Left colon (tissue), 2 donors: ENCODE measurements at places on chromosomes 16 and 17.

GRCh38 chr17:13958773-13959172 lies 110.5 kb upstream of the COX10 start:
- DNase-seq, result no peak

GRCh38 chr17:78675316-78675616 lies 98.1 kb upstream of the DNAH17 start:
- no peak for DNase-seq

DNA sequence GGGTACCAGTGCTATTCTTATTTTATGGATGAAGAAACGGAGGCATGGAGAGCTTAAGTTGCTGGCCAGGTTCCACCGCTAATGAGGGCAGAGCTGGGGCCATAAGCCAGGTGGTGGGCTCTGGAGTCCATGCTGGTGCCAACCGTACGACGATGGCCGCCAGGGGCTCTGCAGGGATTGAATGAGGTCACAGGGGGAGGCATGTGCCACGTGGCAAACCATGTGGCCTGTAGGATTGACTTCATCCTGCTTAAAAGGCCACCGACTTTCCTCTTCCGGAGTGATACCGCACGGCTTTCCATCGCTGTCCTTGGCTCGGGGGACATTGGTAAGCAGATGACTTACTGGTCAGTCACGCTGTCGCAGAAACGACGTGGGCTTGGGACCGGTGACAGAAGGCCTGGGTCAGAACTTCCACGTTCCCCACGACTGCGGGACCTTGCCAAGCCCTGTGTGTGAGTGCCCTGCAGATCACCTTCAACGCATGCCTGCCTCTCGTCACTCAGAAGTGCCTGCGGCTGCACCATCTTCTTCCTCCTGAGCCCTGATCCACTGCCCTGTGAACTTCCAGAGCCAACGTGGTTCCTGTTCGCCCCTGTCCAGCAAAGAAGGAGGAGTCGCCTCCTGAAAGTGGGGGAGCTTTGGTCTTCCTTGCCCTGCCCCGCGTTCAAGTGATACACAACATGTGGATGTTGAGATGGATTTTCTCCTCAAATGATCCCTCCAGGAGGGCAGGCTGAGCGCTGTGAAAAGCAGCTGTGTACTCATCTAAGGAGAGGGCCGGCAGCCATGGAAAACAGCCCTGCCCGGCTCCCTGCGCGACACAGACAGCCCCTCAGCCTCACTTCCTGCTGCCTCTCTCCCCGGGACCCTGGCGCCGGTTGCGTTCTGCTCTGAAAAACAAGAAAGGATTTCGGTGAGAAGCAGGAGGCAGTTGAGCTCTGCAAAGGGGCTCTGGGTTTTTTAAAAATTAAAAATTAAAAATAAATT lies 176.7 kb downstream of the C16orf95 start:
- DNase-seq, result no peak

DNA sequence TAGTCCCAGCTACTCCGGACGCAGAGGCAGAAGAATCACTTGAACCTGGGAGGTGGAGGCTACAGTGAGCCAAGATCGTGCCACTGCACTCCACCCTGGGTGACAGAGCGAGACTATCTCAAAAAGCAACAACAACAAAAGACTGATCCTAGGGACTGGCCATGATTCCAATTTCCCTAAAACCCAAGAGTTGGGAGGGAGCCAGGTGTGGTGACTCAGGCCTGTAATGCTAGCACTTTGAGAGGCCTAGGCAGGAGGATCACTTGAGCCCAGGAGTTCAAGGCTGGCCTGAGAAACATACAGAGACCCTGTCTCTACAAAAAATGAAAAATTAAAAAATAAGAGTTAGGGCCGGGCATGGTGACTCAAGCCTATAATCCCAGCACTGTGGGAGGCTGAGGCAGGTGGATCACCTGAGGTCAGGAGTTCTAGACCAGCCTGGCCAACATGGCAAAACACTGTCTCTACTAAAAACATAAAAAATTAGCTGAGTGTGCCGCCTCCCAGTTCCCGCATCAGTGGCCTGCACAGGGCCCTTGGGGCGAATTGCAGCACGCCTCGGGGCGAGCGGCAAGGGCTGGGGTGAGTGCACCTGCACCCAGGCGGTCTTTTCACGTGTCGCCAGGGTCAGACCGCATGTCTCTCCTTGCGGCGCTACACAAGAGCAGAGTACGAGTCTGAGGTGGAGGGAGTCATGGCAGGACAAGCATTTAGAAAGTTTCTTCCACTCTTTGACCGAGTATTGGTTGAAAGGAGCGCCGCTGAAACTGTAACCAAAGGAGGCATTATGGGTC lies 40.8 kb downstream of the CDH3 start:
- no peak for DNase-seq

GRCh38 chr17:81422776-81423697 lies 27.8 kb downstream of the BAHCC1 start:
- peak; percentile 62 for DNase-seq

DNA sequence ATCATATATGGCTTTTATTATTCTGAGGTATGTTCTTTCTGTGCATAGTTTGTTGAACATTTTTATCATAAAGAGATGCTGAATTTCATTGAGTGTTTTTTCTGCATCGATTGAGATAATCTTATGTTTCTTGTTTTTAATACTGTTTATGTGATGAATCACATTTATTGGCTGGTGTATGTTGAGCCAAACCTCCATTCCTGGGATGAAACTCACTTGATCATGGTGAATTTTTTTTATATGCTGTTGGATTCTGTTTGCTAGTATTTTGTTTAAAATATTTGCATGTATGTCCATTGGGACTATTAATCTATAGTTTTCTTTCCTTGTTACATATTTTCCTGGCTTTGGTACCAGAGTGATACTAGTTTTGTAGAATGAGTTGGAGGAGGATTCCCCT lies 500.2 kb downstream of the CDH11 start:
- DNase-seq, result no peak

DNA sequence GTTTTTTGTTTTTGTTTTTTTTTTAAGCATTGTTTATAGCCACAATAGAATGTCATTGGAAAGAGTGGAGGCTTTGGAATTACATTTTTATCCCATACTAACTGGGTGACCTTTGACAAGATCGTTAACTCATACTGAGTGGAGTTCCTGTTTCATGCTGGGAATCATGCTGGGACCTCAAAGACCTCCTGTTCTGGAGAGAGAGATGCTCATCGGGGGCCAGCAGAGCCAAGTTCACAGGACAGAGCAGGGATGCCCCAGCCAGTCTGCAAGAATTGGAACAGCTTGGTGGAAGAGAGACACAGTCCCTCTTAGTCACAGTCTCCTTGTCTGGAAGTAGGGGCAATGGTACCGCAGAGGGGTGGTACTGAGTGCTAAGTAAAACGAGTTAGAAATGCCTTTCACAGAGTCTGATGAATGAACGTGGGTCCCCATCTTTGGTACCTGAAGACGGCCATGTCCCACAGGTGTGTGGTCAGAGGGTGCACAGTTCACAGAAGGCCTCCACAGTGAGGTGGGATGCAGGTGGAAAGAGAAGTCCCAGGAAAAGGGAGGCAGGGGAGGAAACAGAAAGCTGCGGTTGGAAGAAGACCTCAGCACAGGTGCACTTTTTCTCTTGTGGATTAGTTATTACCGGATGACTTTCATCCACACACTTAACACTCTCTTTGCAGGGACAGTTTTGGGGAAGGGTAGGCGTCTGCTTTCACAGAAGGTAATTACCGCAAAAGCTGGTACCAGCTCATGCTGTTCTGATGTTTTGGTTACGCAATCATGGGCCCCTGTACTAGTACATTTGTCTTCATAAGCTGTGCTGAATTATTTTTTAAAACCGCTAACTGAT lies 147.8 kb downstream of the PRKCA start:
- no peak for DNase-seq

DNA sequence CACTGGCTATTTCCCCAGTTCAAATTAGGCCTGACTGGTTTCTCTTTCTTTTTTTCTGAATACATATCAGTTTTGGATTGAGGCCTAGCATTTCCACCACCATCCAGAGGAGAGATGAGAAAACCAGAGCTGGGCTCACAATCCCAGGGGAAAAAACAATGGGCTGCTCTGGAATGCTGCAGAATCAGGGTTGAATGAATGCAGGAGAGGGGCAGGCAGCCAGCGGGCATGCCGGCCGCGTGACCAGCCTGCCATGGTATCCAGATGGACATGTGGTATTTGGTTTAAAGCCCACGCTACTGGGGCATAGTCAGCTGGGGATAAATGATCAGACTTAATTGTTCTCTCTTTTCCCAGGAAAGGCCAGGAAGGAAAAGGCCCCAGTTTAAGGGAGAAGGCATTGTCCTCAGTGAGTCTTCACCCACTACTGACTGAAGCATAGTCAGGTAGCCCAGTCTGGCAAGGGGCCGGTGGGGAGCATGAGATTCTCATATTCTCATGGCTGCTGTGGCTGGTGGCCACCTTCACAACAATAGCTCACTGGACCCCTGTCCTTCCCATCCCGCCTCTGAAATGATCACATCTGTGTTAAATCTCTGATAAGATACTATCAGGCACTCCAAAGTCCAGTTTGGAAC lies 38.7 kb upstream of the RHOT1 start:
- DNase-seq, result no peak

DNA sequence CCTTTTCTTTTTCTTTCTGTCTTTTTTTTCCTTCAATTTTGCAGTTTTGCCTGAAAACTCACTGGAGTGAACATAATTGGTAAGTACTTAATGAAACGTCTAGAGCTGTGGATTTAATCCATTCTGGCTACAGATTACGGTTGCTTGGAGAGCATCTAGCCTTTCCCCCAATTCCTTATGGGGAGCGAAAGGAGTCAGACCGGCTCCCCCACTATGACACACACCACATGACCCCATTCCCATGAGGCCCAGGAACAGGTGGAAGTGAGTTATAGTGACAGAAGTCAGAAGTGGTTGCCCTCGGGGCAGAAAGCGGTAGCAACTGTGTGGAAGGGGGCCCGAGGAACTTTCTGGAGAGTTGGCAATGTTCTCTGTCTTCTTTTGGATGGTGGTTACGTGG lies 41.2 kb downstream of the EMP2 start:
- DNase-seq, result no peak

DNA sequence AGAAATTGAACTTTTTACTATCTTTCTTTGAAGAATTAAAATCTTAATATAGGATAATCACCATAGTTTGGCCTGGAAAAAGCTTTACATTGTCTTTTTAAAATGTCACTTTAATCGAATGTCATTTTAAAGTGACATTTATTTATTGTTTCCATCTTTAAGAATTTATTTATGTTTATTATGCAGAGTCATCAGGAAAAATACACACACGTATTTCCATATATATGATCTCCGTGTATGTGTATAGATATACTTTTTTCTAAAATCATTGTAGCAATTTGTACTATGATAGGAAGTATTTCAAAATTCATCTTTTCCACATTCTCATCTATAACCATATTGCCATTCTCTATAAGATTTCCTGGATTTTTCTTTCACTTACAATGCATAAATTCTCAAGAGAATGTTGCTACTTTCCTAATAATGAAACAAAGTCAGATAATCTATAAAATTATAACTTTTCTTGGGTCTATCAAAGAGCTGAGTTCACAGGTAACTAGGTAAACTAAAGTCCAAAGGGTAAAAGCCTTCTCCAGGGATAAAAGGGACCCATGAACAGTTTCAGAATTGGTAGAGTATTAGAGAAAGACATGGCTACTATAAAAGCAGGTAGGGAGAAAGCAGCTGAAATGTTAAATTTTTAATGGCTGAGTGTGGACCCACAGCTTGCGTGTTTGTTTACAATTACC lies 11.9 kb downstream of the ABCA8 start:
- no peak for DNase-seq

GRCh38 chr16:84753412-84754326 lies 53.9 kb downstream of the USP10 start:
- DNase-seq, result no peak

GRCh38 chr16:83011939-83012338 lies 385.2 kb downstream of the CDH13 start:
- DNase-seq, result no peak

GRCh38 chr17:44898768-44899073 lies 524 bp downstream of the EFTUD2 start:
- DNase-seq, result no peak

- no peak for DNase-seq
Observed at GRCh38 chr17:10748531-10749181, 18.8 kb upstream of the TMEM220 start.

- peak; percentile 63 for DNase-seq
Observed at GRCh38 chr17:58382872-58383242, 30.9 kb upstream of the SUPT4H1 start.

- DNase-seq, result no peak
Observed at GRCh38 chr16:58732545-58733247, 1.4 kb downstream of the GOT2 start.

DNA sequence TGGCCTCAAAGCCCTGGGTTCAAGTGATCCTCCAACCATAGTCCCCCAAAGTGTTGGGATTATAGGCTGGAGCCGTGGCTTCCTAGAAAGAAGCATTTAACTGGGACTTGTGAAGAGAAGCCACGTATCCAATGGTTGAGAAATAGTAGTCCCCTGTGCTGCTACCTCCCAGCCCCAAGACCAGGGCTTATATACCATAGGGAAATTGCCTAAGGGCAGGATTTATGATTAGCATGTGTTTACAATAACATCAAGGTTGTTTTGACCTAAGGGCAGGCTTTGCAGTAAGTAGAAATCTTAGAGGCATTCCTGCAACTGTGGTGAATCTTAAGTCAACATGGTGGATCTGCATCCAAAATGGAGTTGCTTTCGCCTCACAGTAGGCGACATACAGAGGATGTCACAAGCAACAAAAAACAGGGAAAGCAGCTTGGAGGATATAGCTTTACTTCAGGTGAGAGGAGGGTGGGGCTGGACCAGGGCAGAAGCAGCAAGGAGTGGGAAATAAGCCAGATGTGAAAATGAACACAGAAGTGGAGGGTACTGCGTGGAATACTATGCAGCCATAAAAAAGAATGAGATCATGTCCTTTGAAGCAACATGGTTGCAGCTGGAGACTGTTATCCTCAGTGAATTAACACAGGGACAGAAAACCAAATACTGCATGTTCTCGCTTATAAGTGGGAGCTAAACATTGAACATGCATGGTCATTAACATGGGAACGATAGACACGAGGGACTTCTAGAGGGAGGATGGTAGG lies 18.7 kb upstream of the NSMCE1 start:
- no peak for DNase-seq

DNA sequence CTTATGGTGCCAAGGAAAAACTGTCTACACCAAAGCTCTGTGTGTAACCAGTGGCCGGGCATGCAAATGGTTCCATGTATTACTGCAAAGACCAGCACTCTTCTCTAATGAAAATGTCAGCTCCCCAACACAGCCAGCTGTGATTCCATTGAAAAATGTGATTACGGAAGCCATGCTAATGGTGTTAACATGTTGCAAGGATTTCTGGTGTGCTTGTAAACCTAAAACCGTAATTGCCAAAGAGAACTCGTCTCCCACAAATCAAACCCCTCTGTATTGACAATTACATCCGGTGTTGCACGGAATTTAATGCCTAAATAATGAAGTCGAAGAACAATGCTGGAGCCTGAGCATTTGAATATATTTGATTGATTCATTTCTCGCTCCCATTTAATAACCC lies 351.7 kb downstream of the NPIPA8 start:
- no peak for DNase-seq
